ENCODE measurements at places on chromosomes 2 and 18.

- no peak for DNase-seq
These were observed 26.6 kb upstream of the KCMF1 start for GRCh38 chr2:84944295-84944909.

DNA sequence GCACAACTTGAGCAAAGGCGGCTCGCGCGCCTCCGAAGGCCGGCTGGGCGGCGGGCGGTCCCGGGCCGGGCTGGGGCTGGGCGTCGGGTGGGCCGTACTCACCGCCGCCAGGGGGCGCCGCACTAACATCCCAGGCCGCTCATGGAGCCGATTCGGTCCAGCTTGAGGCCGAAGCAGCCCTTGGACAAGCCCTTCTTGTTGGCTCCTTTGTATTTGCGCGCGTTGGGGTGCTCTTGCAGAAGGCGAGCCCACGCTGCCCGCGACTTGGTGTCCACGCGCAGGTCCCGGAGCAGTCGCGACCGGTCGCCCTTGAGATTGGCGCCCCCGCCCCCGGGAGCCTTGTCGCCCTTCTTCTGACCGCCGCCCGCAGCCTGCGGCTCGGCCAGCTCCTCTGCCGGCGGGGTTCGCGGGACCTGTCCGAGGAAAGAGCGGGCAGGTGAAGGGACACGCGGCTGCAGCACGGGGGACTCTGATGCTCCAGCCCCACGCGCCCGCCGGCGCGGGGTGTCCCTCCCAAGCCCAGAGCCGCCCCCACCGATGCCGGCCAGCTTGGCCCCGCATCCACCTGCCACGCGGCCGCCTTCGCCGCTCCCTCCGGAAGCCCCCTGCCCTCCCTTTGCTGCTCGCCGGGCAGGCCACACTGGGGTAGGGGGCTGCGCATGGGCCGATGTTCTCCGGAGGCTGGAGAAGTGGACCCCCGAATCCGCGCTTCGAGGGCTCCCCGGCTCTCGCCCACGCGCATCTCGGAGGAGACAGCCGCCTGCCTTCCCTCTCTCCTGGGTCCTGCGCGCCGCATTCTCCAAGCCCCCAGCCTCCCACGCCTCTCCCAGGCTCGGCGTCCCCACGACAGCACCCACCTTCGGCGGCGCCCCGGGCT is 655 bp downstream of the NPPC start:
- peak; percentile 60 for DNase-seq

DNA sequence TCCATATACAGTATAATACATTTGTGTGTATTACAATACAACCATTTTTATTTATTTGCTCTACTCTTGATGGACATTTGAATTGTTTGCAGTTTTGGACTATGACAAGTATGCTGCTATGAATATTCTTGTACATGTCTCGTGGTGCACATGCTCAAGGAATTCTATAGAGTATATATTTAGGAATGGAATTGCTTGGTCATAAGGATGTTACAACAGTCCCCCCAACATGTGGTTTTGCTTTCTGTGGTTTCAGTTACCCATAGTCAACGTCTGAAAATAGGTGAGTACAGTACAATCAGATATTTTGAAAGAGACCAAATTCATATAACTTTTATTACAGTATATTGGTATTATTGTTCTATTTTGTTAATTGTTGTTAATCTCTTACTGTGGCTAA is 24.1 kb upstream of the PLEKHM3 start:
- no peak for DNase-seq

DNA sequence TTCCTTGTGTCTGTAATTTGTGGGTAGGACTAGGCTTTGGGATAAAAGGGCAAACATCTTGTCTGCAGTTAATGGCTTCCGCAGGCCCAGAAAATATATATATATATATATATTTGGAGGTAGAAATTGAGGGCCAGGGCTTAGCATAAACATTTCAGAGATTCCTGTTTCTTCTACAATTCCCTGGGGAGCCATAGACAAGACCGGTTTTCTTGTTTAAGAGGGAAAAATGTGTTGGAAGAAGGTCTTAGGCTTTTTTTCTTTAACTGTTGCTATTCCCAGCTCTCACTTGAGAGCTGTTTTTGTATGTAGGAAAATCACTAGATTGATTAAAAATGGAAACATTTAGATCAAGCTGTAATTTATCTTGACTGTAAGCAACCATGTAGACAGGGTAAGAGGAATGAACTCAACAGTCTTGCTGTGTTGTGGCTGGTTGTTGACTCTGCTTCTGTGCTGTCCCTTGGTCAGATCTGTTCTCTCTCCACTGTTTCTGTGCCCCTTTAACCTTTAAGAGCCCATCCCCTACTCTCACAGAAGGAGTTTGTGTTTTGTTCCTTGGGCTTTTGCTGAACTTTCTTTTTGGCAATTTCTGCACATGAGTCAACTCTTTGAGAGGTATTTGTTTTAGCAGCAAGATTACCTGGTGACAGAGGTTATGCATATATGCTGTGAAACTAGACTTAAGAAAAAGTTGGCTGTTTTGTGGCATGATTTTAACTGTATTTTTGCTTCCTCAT is 58.3 kb downstream of the EFEMP1 start:
- no peak for DNase-seq

DNA sequence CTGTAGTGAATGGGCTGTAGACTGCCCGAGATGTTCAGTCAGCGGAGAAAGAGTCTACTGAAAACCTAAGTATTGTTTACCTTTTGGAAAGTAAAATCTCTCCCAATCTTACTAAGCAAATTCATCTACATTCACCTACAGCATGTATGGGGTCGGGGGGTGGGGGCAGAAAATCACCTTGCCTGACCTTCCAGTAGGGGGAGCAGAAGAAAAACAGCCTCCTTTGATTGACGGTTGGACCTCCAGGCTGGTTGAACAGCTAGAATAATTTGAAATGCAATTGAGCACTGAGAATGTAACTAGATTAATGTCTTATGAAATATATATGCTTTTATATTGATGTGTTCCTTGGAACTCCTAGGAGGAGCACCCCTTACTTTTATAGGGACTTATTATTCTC is 10.0 kb downstream of the LRATD1 start:
- no peak for DNase-seq
